ENCODE measurements at places on chromosomes 4 and X.

DNA sequence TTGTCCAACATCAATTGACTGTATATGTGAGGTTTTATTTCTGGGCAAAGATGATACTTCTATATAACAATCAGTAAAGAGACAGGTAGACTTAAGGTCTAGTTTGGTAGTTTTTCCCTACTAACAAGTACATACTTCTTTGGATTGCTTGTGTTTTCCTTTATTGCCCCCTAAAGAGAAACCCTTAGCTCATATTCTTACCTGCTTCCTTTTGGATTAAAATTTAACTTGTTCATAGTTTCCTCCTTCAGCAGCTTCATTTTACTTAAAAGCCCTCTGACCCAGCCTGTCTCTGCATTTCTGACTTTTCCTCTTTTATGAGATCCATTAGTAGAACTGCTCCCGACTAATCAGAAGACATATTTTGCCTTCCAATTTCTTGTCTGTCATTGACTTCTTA is 75.7 kb upstream of the GPC4 start:
- DNase-seq = no peak

DNA sequence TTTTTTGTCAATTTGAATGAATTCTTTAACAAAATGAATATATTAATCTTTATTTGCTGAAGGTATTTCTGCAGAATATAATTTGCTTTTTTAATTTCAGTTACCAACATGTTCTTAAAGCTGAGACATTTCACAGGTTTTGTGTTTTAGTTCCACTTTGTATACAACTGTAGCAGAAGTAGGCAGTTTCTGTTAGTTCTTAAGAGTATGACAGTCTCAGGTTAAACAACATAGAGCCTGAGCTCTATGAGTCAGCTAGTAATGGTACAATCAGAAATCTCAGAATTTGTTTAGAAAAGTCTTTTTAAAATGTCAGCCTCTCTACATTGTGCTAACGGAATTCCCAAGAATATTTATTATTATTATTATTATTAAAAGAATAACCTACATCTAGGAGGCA is 50.4 kb downstream of the GSTCD start:
- DNase-seq = no peak

DNA sequence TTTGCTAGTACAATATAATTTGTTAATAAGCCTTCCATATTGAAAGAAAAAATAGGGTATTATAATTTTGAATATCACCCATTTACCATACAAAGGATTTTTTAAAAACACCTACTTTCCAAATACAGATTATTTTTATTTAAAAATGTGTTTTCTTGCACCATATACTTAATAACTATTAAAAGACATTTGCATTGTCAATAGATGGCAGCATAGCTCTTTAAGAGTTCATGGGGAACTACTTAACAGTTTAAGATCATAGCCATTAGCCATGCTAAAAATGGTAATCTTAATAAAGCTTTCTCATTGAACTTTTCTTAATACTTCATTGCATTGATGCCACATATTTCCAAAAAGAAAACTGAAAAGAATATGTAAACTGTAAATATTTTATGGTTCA is 1995.9 kb downstream of the C4orf33 start:
- DNase-seq = no peak

DNA sequence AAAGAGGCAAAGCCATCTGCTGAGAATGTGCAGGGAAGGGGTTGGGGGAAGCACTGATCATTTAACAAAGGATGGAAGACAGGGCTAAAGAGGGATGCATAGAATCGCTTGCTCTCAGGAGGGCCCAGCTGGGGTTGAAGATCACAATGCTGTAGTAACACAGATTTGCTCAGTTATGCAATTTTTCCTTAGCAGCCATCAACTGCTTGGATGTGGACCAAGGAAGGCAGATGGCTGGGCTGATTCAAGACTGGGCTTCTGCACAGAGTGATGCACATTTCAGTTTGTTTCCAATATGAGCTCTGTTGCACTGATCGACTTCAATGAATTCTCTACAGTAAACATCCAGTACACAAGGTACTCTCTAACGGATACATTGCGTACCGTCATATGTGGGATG is 127.8 kb upstream of the TBL1X start:
- peak; percentile 66 for DNase-seq

DNA sequence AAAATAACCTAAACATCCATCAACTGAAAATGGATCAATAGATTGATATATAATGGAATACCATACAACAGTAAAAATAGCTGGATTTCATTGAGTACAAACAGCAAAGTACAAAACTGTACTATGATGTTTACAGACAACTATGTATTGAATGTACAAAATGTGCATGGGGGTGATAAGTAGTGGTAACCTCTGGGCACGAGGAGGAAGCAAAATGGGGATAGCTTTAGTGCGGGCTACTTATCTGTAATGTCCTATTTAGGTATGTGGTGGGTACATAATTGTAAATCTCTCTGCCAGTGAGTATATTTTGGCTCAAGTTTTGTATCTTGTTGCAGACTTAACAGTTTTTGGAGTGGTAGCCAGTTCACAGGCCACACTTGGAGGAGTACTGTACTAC is 123.6 kb downstream of the STAG2 start:
- no peak for DNase-seq

DNA sequence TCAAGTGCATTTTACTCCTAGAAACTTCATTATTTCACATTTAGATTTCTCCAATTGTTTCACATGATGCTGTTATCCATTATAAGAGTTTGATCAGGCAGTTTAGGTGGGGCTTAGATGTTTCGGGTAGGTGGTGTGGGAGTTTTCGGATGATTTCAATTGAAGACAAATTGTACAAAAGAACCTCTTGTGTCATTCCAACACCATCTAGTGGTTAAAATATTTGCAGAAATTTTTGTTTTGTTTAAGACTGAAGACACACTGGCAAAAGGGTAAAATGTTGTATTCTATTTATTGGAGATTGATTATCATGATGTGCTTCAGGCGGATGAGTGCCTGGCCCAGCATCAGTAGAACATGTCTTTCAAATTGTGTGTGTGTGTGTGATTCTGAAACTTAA is 212.7 kb downstream of the SH3BGRL start:
- no peak for DNase-seq

DNA sequence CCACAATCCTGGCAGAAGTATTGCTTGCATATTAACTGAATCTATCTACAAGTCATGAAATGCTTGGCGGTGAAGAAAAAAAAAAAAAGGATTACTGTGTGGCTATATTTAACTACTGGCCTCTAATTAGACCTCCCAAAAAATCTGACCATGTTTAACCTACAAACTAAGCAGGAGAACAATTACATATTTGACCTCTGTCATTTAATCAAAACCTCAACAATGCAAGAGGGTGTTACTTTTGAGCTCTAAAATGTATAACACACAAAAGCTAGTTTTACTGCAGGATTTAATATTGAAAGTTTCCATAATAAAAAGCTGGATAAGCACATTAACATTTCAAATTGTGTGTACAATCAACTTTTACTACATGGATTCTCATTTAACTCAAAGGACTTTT is 1.5 kb downstream of the ITM2A start:
- no peak for DNase-seq

GRCh38 chrX:48696909-48697727 is 584 bp downstream of the SUV39H1 start:
- peak; percentile 56 for DNase-seq

- peak; percentile 76 for DNase-seq
Observed at GRCh38 chr4:184163813-184164212, 53.9 kb downstream of the ENPP6 start.

- DNase-seq = no peak
Observed at GRCh38 chr4:2787230-2788100, 5.4 kb upstream of the SH3BP2 start.

GRCh38 chrX:12210196-12210815 is 72.0 kb downstream of the FRMPD4 start:
- peak; percentile 49 for DNase-seq

GRCh38 chrX:47540754-47541538 is 20.1 kb upstream of the ARAF start:
- DNase-seq = peak; percentile 73

GRCh38 chrX:152131525-152131924 is 6.9 kb downstream of the MAGEA10 start:
- no peak for DNase-seq

- DNase-seq = no peak
Observed at GRCh38 chrX:68018248-68019203, 414.8 kb downstream of the OPHN1 start.

DNA sequence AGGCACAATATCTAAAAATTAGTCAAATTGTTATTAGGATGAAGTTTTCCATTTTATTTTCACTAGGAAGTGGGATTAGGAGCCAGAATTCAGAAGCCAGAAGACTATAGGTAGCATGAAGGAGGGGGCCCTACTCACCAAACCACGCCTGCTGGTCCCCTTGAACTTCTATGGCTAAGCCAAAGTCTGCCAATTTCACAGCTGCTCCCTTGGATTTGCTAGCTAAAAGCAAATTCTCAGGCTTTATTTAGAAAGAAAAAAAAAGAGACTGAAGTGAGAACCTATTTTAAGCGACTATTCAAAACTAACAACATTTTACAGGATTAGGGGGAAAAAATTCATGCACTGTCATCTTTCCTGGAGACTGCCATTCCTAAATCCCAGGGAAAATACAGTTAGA is 224.3 kb downstream of the CAMK2D start:
- no peak for DNase-seq

DNA sequence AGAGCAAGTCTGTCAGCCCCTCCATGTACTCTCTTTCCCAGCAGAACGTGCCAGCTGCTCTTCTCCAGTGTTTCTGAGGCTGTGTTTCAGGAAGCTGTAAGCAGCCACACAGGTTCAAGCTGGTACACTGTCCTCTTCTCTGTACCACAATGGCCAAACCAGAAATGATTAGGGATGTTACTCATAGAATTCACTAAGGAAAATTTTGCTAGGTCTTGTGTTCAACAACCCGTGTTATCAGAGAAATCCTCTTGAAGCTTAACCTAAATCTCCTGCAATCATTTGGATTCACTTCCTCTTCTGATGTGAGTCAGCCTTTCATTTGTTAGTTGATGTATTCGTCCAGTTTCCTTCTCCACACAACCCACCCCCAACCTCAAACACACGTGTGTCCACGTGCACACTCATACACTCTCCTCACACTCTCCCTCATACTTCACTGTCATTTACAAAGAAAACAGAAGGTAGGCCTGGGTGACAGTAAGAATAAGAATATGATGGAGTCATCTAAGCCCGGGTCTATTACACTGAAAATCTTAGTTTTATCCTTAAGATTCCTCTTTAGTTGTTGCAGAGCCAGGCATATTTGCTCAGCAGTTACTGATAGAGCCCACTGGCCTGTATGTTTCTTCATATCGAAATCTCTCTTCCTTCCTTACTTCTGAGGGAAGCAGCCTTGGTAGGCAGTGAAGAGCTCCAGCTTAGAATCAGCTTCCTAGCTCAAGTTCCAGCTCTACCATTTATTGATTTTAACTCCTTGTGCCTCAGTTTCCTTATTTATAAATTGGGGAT is 63.4 kb downstream of the DCUN1D4 start:
- no peak for DNase-seq

DNA sequence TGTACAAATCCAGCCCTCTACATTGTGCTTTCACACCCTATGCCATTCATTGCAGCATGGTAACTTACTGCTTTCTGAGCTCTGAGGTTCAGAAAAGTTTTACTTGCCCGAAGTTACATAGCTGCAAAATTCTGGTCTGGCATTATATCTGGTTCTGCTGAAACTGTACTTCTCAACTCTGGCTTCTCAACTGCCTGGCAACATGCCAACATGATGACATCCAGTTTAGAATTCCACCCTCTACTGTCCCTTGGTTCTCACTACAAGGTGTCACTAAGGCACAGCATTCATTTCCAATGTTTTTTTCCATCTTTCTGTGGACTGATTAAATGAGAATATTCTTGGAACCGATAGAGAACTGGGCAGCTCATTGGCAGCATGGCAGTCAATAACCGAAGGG is 242.9 kb upstream of the PRPS2 start:
- no peak for DNase-seq

- no peak for DNase-seq
Observed at GRCh38 chrX:123331859-123332258, 147.8 kb downstream of the GRIA3 start.

DNA sequence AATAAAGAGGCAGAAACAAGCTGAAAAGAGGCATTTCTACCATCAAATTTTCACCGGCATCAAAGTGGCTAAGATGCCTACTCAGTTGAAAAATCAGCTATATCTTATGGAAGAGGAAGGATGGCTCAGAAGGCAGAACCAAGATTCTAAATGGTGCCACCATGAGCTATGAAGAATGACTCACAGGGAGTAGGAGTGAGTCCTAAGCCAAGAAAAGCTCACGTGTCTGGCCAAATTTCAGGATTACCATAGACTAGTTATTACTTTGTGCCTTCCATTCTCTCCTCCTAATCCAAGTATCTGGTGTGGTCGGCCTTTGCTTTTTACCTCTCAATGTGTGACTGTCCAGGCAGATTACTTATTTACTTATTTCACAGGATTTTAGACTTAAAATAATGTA is 54.8 kb downstream of the BMP3 start:
- DNase-seq = no peak

- peak; percentile 32 for DNase-seq
Observed at GRCh38 chr4:25911356-25911755, 2.7 kb upstream of the SMIM20 start.

Data from right forelimb (tissue), 1 donor.